Mammary epithelial cell (primary cell): ENCODE measurements at places on chromosomes 5 and 9. TPM values are rescaled to one million over a fixed set of nuclear protein-coding genes. Genes with fewer than 3 reads are reported as not detected.

DNA sequence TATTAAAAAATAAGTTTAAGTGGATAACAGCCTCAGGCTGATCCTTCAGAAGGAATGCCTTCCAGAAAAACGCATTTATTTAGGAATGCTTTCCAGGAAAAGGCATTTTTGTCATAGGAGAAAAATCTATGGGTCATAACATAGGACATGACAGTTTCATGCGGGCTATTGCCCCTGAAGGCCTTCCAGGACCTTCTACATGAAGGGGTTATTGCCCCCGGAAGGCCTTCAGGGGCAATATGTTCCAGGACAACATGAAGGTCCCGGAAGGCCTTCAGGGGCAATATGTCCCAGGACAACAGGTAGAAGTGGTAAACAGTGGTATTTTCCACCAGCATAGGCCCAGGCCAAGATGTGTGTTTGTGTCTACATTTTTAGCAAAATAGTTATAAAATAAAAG lies 191.3 kb upstream of the RASA1 start:
- no peak for DNase-seq

GRCh38 chr5:93681432-93681831 lies 60.0 kb downstream of the POU5F2 start:
- DNase-seq: no peak

- DNase-seq: no peak
These were observed 291.2 kb upstream of the PTPRD start for GRCh38 chr9:10903969-10904368.

SH3TC2 gene
- total RNA-seq: 57.8 TPM

ORM2 gene
- not detected in 2 replicates for total RNA-seq

RELL2 gene
- 12.1 and 17.7 TPM in 2 replicates for total RNA-seq
